ENCODE measurements at places on chromosomes 6 and 20. TPM values are rescaled to one million over a fixed set of nuclear protein-coding genes. Genes with fewer than 3 reads are reported as not detected.
A peak's percentile ranks its signal among the peaks of the same experiment; 100 is the strongest.

- no peak for DNase-seq
These were observed 626 bp upstream of the CDK5RAP1 start for GRCh38 chr20:33401921-33402369.

DNA sequence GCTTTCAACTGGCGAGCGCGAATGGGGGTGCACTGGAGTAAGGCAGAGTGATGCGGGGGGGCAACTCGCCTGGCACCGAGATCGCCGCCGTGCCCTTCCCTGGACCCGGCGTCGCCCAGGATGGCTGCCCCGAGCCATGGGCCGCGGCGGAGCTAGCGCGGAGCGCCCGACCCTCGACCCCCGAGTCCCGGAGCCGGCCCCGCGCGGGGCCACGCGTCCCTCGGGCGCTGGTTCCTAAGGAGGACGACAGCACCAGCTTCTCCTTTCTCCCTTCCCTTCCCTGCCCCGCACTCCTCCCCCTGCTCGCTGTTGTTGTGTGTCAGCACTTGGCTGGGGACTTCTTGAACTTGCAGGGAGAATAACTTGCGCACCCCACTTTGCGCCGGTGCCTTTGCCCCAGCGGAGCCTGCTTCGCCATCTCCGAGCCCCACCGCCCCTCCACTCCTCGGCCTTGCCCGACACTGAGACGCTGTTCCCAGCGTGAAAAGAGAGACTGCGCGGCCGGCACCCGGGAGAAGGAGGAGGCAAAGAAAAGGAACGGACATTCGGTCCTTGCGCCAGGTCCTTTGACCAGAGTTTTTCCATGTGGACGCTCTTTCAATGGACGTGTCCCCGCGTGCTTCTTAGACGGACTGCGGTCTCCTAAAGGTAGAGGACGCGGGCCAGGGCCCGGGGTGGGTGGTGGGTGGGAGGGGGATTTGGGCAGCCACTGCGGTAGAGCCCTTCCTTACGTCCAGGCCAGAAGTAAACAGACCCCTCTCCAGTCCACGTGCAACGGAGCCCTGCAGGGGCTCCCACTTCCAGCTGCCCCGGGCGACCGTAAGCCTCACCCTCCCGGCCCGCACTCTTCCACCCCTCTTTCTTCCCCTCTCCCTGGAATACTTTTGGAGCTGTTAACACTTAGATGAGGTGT, 998 bp downstream of the BMP2 start:
- peak; percentile 79 for DNase-seq

GRCh38 chr6:149750136-149750609, 632 bp downstream of the PCMT1 start:
- no peak for DNase-seq

DNA sequence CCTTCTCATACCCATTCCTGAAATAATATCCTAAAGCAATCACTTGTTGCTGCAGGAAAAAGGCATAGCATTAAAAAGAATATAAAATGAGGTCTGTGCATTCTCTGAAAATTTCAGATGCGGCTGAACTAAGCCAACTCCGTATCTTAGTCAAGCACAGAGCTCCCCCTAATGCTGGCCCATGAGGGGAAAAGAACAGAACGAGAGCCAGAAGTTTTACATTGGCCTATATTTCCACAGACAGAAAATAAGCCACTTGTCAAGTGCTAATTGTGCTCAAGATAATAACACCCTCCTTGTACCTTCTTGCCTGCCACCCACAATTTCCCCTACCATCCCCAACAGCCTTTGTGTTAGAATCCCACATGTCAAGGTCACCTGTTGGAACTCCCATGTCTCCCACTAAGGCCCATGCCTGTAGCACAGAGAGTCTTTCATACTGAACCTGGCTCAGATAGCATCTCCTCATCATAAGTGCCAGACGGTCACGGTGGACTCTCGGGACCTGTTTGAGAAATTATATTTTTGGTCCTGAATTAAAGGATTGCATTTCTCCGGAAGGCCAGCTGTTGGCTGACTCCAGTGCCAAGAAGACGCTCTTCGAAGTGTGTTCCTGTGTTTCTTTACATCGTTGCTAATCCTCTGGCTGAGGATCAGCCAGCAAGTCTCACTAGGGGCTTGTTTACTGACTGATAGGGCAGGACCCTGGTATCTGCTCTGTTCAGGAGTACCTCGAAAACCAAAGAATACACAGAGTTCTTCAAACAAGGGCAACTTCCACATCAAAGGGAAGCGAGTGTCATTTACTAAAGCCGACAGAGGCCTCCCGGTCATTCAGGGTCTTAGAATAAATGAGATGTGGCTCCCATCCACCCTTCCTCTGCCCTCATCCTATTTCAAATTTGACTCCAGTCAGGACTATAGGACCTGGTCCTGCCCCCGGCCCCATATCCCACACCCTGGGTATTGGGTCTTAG, 183.4 kb upstream of the FBXL4 start:
- no peak for DNase-seq

- DNase-seq, result no peak
These were observed 10.3 kb upstream of the SLC22A16 start for GRCh38 chr6:110486756-110487155.

DNA sequence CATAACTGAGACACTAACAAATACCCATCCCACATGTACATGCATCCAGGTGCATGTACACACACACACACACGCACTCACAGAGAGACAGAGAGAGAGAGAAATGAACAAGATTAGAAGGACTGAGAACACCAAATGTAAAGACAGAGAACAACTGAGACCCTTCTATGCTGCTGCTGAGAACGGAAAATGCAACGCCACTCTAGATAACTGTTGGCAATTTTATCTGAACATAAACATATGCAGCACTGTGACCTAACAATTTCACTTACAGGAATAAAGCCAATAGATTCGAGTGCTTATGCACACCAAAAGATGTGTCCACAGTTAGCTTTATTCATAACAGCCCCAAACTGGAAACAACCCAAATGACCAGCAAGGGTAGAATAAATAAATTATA, 103.8 kb upstream of the LY86 start:
- no peak for DNase-seq

DNA sequence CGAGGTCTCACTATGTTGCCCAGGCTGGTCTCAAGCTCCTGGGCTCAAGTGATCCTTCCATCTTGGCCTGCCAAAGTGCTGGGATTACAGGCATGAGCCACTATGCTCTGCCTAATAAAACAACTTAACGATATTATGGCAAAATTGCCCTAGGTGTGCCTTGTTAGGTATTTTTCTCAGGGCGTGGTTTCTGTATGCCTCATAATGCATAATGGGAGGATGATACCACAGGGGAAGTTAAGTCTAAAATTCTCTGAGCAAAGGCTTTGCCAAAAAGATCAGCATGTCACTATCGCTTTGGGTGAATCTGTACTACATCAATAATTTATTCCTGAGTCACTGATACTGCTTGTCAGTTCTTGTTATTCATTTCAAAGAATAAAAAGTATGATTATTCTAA, 15.9 kb upstream of the LOC128125822 start:
- no peak for DNase-seq

DNA sequence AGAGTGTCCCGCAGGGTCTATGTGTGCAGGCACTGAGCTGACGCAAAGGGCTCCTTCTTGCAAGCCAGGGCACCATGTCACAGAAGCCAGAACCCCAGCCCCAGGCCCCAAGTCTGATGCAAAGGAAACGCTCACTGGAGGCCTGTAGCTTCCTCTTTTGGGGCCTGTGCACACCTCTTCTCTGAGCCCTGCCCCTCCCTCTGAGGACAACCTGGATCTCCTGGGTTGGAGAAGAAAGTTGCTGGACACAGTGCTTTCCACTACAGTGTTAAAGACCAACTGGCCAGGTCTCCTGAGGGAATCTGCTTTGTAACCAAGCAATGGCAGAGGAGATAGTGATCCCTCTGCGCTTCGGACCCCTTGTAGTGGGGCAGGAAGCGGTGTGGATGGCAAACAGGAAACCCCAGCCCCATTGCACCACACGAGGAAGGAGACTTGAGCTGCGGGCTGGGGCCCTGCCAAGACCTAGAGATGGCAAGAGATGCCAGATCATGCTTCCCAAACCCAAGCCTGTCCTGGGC, 90.0 kb downstream of the PRND start:
- DNase-seq, result peak; percentile 93

DNA sequence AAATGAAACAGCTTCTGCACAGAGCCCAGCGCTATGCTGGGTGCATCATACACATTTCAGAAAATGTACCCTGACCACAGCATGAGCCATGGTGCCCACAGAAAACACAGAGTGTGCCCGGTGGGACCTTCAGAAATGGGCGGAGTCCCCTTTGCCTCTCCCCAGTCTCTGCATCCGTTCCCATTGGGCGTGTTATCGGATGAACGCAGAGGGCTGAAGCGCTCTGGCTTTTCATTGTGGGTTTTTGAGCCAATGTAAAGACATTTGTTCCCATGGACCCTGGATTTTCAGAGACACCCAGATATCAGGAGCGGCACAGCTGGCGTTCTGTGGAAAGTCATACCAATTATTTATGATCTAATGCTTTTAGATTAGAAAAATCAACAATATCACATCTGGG, 99.8 kb downstream of the DACT2 start:
- DNase-seq, result no peak

DNA sequence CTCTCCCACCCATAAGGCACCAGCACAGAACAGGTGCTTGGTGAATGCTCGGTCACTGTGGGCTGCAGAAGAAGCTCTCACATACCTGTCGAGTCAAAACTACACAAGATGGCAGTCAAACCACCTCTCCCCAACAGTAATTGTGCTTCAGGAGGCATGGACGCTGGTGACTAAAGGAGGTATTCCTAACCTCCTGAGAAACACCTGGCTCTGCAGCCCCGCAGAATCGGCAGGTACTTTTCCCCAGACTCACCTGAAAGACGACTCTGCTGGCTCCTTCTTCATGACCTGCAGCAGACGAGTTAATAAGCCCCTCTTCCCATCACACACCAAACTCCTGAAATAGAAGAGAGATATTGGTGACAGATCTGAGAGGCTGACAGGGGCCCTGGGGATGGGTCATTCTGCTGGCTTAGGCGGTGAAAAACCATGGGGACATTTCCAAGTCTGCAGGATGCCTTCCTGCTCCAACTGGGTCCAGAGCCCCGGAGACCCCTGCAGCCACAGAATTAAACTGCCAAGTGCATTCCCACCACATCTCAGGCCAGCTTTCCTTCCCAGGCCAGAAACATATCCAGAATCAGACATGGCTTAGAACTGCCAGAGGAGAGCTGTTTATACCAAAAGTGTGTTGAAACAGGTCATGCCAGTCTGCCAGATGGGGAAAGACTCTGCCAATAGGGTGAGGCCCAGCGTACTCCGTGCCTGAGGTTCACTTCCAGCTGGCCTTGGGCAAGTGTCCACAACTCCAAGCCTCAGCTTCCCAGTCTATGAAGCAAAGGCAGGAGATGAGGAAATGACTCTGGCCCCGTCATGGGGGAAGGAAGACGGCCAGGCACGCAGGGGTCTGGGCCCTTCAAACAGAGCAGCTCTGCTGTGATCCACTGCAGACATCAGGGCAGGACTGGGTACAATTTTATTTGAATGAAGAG, 53.0 kb downstream of the MYH7B start:
- peak; percentile 74 for DNase-seq

- no peak for DNase-seq
These were observed 73.1 kb downstream of the NCOA3 start for GRCh38 chr20:47574616-47575364.

MAP7 gene
- total RNA-seq, result 1.5 TPM

GRCh38 chr20:50099113-50099512, 13.8 kb downstream of the UBE2V1 start:
- no peak for DNase-seq

- DNase-seq, result no peak
These were observed 239.3 kb upstream of the SULF2 start for GRCh38 chr20:48024539-48024938.

DNA sequence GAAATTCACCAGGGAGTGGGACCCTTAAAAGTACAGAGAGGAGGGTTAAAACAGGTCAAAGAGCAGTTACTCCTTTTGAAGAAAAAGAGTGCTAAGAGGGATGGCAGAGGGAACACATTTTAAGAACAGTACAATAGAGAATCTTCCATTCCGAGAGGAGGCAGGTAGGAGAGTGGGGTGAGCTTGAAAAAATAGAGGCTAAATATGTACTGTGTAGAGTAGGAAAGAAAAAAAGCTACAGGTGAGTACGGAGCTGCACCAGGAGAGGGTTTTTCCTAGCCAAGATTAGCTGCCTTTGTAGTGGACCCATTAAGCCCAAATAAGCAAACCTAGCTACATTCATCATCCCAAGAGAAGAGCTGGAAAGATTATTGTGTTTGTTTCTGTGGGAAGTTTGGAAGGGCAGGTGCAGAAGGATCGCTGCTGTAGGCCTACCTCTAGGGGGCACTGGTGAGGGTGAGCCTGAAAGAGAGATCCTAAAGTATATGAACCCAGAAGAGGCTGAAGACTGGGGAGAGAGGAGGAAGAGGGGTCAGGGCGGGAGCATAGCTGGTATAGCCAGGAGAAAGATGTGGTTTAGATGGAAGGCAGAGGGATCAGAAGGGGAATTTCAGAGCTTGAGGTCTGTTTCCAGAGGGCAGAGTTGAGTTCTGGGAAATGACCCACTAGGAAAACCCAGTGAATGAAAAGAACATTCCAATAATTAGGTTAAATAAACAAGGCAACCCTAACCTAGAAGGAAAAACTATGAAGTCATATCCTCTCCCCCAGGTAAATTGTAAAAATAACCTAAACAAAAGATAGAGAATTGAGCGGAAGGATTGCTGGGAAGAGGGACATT, 50.2 kb upstream of the HINT3 start:
- DNase-seq, result no peak

GRCh38 chr6:16827627-16828026, 66.4 kb upstream of the ATXN1 start:
- DNase-seq, result no peak

- no peak for DNase-seq
These were observed 46.0 kb downstream of the GTF2H5 start for GRCh38 chr6:158213925-158214674.

- no peak for DNase-seq
These were observed 855 bp upstream of the GFOD1 start for GRCh38 chr6:13488015-13488895.

PRR18 gene
- total RNA-seq, result 0.13 TPM

MYH7B gene
- total RNA-seq, result 238 TPM
